ENCODE measurements at places on chromosomes 2 and 18.

DNA sequence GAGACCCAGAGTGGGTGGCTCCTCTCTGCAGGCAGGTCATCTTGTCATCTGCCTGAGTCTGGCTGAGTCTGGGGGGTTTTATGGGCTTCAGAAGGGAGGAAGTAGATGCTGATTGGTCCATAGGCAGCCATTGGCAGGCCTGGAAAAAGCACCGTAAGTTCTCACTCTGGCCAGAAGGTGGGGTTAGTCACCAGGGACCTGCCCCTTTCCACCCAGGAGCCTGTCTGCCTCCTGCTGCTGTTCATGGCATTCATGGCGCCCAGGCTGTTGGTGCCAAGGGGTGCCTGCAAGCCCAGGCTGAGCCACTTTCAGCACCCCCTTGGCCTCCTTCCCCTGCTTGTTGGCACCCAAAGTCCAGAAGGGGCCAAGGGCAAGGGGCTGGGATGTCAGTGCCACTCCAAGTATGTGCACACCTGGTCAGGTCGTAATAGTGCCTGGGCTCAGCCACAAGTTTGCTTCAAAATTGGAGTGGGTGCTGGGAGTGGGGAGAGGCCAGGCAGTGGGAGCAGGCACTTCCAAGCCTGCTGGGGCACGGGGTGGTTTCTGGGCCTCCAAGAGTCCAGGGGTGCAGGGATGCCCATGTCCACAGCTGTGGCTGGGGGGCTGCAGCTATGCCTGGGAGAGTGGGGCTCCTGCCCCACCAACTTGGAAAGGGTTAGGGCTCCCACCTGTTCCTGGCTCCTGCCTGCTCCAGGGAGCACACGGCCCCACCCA is 178.1 kb downstream of the FAM210A start:
- no peak for DNase-seq

GRCh38 chr2:239776436-239777005 is 248.6 kb downstream of the NDUFA10 start:
- no peak for DNase-seq

DNA sequence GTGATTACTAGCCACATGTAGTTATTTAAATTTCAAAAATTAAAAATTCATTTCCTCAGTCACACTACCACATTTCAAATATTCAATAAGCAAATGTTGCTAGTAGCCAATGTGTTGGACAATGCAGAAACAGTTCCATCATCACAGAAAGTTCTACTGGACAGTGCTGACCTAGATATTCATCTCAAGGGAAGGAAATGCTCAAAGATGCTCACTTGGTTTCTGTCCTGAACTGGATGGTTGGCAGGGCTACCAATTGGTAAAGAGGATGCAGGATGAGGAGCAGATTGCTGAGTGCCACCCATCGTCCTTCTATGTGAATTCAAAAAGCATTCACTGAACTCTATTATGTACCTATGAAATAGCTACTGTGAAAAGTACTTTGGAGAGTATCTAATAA is 6.0 kb upstream of the UBXN2A start:
- no peak for DNase-seq

- DNase-seq, result no peak
Measured at GRCh38 chr2:23593752-23594459, 208.9 kb downstream of the KLHL29 start.

- DNase-seq, result no peak
Measured at GRCh38 chr2:156522864-156523440, 86.8 kb downstream of the GPD2 start.

DNA sequence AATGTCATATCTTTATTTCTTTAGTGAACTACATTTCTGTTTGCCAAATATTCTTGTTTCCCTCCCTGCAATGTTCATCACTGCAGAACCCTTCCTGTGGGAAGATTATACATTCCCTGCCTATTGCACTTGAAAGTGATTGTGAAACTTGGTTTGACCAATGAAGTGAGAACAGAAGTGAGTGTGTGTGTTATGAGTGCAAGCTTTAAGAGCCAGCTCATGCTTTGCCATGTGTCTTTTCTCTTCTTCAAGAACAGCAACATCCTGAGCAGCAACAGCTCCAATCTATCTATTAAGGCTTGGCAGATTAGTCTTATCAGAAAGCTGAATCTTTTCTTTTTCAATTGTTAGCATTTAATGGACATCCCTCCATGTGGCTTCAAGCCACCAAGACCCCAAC is 42.0 kb upstream of the UBE2E3 start:
- no peak for DNase-seq

GRCh38 chr2:47654790-47655562 is 128.0 kb upstream of the MSH6 start:
- DNase-seq, result no peak

DNA sequence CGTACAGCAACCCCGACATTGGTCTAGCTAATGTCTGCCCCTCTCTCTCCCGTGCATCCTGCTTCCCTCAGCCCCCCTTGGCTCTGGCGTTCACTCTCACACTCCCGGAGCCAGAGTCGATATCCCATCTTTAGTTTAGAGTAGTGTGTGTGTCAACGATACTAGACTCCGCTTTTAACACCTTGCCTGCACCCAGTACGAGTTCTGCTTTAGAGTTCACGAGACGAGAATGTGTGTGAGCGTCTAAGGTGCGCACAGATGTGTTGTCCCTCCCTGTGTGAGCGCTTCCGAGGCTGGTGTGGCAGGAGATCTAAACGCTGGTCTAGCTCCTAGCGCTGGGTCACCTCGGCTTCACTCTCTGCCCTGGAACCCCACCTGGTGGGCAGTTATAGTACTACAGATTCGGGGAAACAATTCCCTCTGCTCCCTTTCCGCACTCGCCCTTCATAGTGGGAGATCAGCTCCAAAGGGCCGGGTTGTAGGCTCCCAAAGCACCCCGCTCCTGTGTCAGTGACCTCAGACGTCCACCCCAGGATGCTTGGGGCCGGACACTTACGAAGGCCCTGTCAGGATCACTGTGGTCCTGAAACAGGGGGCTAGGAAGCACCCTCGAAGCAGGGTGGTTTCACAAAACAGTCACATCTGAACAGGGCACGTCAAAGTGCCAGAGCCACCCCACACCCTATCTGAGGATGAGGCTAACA is 2.6 kb upstream of the CYP26B1 start:
- DNase-seq, result peak; percentile 10

DNA sequence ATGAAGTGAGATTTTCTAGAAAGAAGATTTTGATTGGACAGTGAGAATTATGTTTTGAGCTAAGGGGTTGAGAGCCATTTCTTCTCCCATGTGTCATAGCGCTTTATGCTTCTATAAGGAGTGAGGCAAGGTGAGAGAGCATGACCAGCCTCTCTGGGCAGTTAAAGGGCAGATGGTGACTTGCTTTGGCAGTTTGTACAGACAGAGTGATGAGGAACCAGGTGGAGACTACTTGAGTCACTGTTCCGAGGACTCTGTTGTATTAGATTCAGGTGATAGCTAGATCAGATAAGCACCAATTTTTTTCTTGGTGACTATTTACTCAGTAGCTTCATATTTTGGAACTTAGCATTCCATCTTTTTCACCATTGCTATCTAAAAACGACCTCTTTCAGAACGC is 4.5 kb downstream of the CRIM1 start:
- DNase-seq, result no peak

GRCh38 chr2:74764429-74765272 is 69.3 kb upstream of the HK2 start:
- DNase-seq, result no peak

DNA sequence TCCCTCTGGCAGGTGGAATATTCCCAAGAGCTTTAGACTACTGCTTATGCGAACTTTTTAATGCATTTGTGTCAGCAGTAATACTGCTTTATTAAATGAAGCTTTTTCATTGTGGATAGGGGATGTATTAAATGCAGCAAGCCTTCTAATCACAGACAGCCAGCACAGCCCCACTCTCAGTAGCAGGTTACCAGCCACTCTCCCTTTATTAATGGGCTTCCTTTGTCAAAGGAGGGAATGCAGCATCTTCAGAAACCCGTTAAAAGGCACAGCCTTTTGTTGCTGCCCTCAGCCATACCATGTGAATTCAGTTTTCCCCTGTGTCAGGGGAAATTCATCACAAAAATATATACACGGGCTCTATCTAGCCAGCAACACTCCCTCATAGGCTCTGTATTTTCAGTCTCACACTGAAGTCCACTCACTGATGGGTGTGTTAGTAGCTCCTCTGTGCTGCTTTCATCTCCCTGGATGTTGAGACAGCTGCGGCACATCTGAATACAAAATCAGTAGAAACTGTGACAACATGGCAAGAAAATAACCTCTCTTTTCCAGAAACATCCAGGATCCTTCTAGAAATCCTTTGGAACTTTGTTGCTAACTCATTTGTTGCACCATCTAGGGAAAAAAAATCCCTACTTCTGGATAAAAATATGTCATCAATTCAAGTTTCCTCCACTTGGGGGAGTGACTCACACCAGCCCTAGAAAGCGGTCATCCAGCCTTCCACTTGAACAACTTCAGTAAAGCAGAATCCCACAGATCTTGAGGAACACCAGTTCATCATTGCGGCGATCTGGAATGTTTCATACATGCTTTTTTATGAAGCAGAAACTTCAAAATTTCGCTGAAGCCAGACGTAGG is 48.4 kb downstream of the LRRTM1 start:
- no peak for DNase-seq

DNA sequence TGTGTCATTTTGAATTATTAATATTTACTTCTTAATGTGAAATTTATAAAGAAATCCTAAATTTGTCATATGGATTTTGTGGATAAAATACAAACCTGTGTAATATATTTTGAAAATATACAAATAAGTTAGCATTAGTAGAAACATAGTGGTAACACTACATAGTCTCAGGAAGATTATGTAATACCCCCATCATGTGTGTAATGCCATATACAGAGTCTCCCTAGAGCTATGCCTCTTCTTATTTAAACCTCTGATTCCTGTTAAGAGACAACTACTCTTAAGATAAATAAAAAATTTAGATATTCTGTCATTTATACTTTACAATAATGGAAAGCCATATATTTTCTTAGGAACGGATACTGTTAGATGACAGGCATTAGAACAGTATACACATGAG is 2012.0 kb upstream of the LRRTM1 start:
- DNase-seq, result no peak

DNA sequence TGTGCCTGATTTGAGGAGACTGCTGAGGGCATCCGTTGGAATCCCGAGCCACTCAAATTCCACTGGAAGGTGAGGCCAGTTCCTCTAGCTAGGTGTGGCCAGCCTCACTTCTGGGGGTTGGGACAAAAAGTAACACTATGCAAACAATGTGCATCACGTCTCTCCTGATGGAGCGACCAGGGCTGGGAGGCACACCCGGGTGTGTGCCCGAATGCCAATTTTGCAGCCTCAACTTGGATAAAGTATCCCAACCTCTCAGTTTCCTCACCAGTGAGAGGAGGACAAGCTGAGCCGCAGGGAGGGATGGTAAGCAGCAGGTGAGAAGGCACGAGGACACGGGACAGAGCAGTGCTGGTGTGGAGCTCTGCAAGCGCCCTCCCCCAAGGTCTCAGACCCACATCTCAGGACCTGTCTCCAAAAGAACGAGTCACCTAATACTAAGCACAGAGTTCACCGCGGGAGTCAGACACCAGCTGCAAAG is 218.3 kb downstream of the HAUS1 start:
- no peak for DNase-seq

GRCh38 chr2:20027705-20028434 is 15.4 kb upstream of the MATN3 start:
- DNase-seq, result no peak

GRCh38 chr18:63317556-63317946 is 2.0 kb downstream of the BCL2 start:
- no peak for DNase-seq

GRCh38 chr2:32697156-32697555 is 69.3 kb downstream of the TTC27 start:
- no peak for DNase-seq

GRCh38 chr2:140256080-140256479 is 1475.9 kb upstream of the NXPH2 start:
- DNase-seq, result no peak

DNA sequence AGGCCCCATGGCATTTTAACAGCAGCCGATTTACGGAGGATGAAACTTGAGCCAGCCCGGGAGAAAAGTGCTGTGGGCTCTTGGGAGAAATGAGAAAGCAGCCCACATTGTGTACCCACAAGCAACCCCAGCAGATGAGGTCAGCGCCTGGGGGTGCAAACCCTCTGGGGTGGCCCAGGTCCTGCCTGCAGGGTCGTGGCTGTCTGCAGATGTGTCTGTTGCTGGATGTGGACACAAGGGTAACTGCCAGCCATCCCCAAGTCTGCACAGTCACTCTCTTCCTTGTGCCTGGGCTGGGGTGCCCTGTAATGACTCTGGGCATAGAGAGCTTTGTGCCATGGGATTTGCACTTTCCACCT is 170.8 kb downstream of the PRKCE start:
- DNase-seq, result no peak

GRCh38 chr18:59617468-59617932 is 79.7 kb downstream of the CCBE1 start:
- DNase-seq, result no peak

GRCh38 chr2:193276988-193277387 is 1082.3 kb upstream of the TMEFF2 start:
- no peak for DNase-seq

DNA sequence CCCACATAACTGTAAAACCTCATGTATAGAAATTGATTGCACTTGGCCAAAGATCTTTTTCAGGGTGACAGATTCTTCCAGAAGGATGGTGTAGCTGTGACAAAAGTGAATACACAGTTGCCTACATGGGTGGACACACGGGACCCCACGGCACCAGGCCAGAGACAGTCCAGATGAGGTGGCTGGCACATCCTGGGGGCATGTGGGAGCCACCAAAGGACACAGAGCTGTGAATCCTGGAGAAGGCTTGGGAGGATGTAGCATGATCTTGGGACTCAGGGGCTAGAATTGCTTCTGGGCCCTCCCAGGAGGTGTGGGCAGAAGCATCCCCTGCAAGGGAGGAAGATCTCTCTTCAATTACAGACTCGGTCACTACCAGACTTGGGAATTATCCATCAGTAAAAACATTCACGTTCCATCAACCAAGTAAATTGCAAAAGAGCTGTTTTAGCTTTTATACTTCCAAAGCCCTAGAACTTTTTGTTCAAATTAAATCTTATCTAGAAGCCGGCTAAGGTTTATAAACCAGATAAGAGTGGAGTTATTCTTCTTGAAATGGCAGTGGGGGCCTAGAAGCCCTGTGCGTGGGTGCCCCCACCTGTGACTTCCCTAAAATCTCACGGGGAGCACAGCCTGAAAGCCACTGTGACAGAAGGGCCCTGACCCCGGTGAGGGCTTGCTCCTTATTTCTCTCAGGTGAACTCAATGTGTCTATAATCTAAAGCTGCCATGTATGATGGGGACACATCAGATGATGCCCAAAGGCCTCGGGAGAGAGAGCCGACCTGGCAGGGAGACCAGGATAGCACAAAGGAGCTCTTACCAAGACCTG is 81.7 kb downstream of the SEPTIN10 start:
- DNase-seq, result no peak

DNA sequence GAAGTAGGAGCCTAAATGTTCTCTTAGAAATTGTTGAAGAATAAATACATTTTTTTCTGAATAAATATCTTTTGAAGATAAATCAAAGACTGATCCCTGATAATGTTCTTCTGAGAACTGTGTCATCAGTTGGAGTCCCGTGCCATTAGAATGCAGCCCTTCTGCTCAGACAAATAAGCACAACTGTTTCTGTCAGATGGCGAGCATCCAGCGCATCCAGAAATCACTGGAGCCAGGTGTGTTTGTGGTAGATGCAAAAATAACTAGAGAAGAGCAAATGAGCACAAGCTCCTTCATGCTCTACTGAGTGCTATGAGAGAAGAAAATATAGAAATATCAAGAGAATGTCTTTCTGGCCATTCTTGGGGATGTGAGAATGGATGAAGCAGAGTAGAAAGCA is 573.7 kb downstream of the THSD7B start:
- DNase-seq, result no peak

GRCh38 chr2:239025096-239025801 is 177.4 kb downstream of the TWIST2 start:
- no peak for DNase-seq
